ENCODE measurements at places on chromosomes 3 and 15.

DNA sequence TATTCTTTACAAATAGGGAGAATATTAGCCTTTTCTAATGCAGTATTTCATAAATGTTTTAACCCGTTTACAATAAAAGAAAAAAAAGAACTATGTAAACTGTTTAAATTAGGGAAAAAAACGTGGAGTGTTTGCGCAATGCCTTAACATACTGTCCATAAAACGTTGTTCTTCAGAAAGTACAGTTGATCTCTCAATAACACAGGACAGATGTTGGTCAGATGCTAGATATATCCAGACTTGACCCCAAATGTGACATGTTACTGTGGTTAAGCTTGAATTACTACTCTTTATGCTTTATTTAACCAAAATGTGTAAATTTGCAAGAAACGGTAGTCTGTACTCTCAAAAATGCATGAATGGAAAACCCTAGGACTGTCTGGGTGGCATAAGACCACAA is 110.3 kb downstream of the PLOD2 start:
- no peak overlapping the region for H3K4me3 ChIP-seq
- H3K4me1 ChIP-seq = no peaks in the 10 kb centered on the region
- H3K27ac ChIP-seq = no peak overlapping the region
- H3K36me3 ChIP-seq = no peaks in the 10 kb centered on the region

- DNase-seq = no peak
- H3K4me3 ChIP-seq = peak within 1 kb of the TSS; percentile 26
- H3K27ac ChIP-seq = no peak within 1 kb of the TSS
- H3K36me3 ChIP-seq = no peaks in the 10 kb centered on the region
- no peaks in the 10 kb centered on the region for H3K27me3 ChIP-seq
Measured at GRCh38 chr15:81133782-81134461, at the start of gene CFAP161. Gene CFAP161 (plus strand): TSS chr15:81134270. CDS start chr15:81134330, 60 bp downstream.

DNA sequence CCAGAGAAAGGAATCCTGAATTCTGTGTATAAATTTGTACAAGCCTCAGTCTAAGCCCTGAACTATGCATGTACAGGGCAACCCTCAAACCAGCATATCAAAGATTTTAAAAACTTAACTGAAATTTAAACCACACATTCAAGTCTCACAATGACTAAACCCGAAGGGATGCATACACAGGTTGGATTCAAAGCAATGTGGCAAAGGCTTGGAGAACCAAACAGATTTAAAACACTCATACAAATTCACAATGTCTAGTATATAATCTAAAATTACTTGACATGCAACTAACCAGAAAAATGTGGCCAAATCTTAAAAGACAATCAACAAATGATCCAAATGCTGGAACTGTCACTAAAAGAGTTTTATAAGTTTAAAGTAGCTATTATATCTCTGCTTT is 36.4 kb downstream of the CEP152 start:
- no peak for DNase-seq
- no peaks in the 10 kb centered on the region for H3K36me3 ChIP-seq
- H3K27me3 ChIP-seq = no peaks in the 10 kb centered on the region
- H3K4me3 ChIP-seq = no peak overlapping the region
- no peak overlapping the region for H3K27ac ChIP-seq

DNA sequence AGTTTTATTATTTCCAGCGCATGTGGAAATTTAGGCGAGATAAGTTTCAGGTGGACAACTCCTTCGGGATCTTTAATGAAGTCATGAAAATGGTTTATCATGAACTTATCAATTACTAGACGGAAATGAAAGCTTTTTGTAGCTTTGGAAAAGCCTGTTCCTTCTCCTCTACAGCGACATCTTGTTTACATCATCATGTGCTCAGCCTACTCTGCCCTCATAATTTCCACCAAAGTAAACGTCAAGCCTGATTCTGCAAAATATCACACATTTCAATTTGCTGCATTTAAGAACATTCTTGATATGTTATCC is 64.3 kb upstream of the CGNL1 start:
- no peak for DNase-seq
- no peak overlapping the region for H3K4me3 ChIP-seq

- H3K4me3 ChIP-seq = no peak overlapping the region
Measured at GRCh38 chr3:40677749-40678148, 153.0 kb downstream of the ZNF621 start.

DNA sequence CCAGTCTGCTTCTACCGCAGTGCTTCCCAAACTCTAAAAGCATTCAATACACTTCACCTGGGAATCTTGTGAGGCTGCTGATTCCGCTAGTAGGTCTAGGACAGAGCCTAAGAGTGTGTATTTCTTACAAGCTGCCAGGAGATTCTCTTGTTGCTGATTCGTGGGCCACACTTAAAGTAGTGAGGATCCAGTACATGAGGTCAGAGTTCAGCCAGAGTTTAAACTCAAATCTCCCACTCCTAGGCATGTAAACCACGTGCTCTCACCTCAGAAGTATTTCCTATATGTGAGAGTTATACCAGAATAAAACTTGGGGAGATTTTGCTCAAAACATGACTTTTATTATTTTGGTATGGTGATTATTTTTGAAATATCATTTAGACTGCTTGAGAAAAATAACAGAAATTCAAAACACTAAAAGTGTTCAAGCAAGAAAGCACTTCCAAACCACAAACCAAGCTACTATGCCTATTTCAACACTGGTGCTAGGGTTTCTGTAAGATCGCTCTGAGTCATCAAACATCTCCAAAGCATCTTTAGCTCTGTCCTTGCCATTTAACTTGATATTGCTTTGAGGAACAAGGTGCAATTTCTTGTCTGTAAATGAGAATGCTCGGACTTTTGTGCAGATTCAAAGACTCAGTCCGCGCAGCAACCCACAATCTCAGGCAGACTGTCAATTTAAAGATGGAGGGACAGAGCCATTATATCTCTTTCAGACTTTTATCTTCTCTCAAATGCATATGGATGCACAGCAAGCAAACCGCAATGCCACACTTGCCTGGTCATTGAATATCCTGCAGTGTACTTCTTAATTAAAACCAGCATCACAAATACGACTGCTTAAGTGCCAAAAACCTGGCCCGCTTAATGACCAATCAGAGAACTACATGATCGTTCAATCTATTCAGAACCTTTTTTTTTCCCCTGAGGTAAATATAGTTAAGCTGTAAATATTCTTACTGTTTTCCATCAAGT is 59.8 kb downstream of the AGTR1 start:
- H3K4me3 ChIP-seq = no peak overlapping the region
- H3K27me3 ChIP-seq = no peaks in the 10 kb centered on the region
- H3K4me1 ChIP-seq = no peaks in the 10 kb centered on the region
- DNase-seq = no peak
- no peak overlapping the region for H3K27ac ChIP-seq

DNA sequence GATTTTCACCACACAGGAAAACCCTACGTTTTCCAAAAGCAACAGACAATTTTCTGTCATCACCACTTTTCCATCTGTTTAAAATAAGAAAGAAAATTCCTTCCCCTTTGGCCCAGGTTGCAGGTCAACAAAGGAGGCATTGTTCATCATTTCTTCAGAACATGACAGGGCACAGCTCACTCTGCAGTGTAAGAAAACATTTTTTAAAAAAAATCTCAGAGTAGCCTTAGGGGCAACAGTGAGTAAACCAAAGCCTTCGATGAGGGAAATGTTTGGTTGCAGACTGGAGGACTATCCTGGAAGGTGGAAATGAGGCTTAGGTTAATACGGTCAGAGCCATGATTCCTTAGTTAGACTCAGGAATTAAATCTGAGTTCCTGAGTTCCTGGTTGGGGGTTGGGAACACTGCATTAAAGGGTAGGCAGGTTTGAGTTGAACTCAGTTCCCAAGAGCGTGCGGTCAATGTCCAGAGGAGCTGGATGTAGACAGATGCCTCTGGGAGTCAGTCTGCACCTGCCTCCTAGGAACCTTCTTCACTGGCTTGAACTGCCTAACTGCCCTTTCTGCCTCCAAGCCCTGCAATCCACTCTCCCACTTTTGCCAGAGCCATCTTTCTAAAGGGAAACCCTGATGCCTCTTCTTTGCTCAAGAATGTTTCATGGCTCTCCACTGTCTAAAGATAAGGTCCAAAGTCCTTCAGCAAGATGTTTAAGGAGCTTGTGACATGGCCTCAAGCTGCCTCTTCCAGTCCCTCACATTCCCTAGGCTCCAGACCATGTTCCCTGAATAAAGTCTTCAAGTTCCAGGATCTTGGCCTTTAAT is 3.3 kb upstream of the HES1 start:
- DNase-seq = no peak
- no peaks in the 10 kb centered on the region for H3K36me3 ChIP-seq
- no peak overlapping the region for H3K4me3 ChIP-seq
- peaks cover 23% of the 10 kb centered on the region for H3K4me1 ChIP-seq

GRCh38 chr3:139098391-139098790 is 53.7 kb upstream of the PRR23C start:
- no peak for DNase-seq
- H3K27ac ChIP-seq = no peak overlapping the region
- H3K27me3 ChIP-seq = no peaks in the 10 kb centered on the region

- H3K27me3 ChIP-seq = no peaks in the 10 kb centered on the region
- no peak overlapping the region for H3K4me3 ChIP-seq
- no peak overlapping the region for H3K27ac ChIP-seq
- H3K36me3 ChIP-seq = no peaks in the 10 kb centered on the region
- no peak for DNase-seq
- H3K4me1 ChIP-seq = no peaks in the 10 kb centered on the region
Measured at GRCh38 chr3:5977331-5977730, 789.8 kb downstream of the EDEM1 start.

DNA sequence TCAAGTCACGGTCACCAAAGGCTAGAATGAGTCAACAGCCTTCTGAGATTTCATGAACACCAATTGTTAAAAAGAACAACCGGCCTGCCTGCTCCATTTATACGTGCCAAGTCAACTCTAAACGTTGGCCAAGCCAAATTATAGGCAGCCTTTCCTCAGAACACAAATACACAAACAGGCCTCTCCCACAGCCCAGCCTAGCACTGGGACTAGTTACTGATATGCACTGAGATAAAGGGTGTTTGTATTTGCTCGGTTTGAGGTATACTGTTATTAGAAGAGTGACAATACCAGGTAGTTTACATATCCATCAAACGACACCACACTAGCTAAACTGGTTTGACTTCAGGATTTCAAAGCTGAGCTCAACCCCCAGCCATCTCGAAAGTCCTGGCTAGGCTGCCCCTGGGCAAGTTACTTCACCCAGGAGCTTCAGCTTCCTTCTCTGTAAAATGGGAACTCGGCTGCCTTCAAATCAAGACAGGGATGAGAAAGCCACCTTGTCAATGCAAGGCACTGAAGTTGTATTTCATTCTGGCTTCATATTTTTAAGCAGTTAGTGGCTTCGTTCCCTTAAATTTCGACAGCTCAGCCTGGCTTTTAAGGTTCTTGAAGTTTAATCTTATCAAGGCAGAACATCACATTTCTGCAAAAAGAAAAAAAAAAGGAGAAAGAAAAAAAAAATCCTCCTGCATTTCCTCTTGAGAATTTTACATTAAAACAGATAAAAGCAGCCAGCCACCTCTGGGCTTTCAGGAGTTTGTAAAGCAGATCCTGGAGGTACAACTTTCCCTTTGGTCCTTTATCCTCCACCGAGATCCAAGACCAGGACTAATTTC is 4.0 kb downstream of the TLE3 start:
- peak overlapping the region; percentile 30 for H3K27ac ChIP-seq
- DNase-seq = no peak
- peaks cover 78% of the 10 kb centered on the region for H3K4me1 ChIP-seq
- peak overlapping the region; percentile 93 for H3K4me3 ChIP-seq
- no peaks in the 10 kb centered on the region for H3K36me3 ChIP-seq

GRCh38 chr3:67381667-67382272 is 272.6 kb downstream of the SUCLG2 start:
- H3K36me3 ChIP-seq = no peaks in the 10 kb centered on the region
- no peak for DNase-seq
- H3K27me3 ChIP-seq = no peaks in the 10 kb centered on the region
- no peak overlapping the region for H3K27ac ChIP-seq
- peaks cover 5% of the 10 kb centered on the region for H3K4me1 ChIP-seq
- H3K4me3 ChIP-seq = no peak overlapping the region

- no peaks in the 10 kb centered on the region for H3K27me3 ChIP-seq
- peaks cover 7% of the 10 kb centered on the region for H3K4me1 ChIP-seq
- no peak for DNase-seq
- H3K27ac ChIP-seq = no peak overlapping the region
- H3K36me3 ChIP-seq = no peaks in the 10 kb centered on the region
Measured at GRCh38 chr3:29226706-29227105, 54.2 kb upstream of the RBMS3 start.

DNA sequence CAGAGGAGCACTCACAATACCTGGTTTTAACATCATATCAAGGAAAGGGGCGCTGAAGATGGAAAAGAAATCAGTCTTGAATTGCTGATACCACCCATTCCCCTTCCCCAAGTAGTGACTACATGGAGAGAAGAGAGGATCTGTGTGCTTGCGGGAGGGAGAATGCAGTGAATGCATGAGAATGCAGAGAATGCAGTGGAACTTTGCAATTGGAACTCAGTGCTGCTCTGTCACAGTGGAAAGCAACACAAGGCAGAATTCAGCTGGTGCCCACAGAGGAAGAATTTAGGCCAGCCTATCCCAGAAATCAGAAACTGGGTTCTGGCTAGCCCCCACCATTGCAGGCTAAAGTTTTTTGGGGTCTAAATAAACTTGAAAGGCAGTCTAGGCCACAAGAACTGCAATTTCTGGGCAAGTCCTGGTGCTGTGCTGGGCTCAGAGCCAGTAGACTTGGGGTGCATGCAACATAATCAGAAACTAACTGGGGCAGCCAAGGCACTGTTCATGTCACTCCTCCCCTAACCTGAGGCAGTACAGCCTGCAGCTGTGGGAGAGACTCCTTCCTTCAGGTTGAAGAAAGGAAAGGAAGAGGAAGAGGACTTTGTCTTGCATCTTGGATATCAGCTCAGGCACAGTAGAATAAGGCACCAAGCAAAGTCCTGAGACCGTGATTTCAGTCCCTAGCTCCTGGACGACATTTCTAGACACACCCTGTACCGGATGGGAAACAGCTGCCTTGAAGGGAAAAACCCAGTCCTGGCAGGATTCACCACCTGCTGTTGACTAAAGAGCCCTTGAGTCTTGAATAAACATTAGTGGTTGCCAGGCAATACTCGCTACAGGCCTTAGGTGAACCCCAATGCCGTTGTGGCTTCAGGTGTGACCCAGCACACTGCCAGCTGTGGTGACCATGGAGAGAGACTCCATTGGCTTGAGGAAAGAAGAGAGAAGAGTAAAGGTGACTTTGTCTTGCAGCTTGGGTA is 329.3 kb downstream of the TBL1XR1 start:
- no peak overlapping the region for H3K4me3 ChIP-seq
- no peaks in the 10 kb centered on the region for H3K36me3 ChIP-seq
- no peaks in the 10 kb centered on the region for H3K27me3 ChIP-seq
- DNase-seq = no peak

DNA sequence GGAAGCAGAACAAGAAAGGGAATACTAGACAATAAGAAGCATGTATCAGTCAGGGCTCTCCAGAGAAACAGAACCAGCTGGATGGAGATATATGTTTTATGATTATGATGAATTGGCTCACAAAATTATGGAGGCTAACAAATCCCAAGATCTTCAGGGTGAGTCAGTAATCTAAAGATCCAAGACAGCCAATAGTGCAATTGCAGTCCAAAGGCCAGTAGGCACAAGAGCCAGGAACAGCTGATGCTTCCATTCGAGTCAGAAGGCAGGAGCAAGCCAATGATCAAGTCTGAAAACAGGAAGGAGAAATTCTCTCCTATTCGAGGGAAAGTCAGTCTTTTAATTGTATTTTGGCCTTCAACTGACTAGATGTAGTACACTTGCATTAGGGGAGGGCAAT is 164.9 kb upstream of the ST8SIA2 start:
- H3K27me3 ChIP-seq = no peaks in the 10 kb centered on the region
- no peaks in the 10 kb centered on the region for H3K36me3 ChIP-seq
- no peak overlapping the region for H3K4me3 ChIP-seq
- H3K27ac ChIP-seq = no peak overlapping the region
- no peak for DNase-seq

- DNase-seq = no peak
- H3K27me3 ChIP-seq = no peaks in the 10 kb centered on the region
- H3K27ac ChIP-seq = peak overlapping the region; percentile 51
- peaks cover 55% of the 10 kb centered on the region for H3K4me1 ChIP-seq
- H3K36me3 ChIP-seq = no peaks in the 10 kb centered on the region
Measured at GRCh38 chr3:188156056-188156455, 2.1 kb downstream of the LPP start.
